Mesothelial cell of epicardium (in vitro differentiated cells): ENCODE measurements at places on chromosomes 3 and 15. TPM values are rescaled to one million over a fixed set of nuclear protein-coding genes. Genes with fewer than 3 reads are reported as not detected.

TM4SF4 gene
- 0.34 to 1.8 TPM (median 1.4 TPM) in 3 replicates for total RNA-seq

GRCh38 chr3:133376810-133377209 is 23.0 kb upstream of the BFSP2 start:
- no peak for DNase-seq

DNA sequence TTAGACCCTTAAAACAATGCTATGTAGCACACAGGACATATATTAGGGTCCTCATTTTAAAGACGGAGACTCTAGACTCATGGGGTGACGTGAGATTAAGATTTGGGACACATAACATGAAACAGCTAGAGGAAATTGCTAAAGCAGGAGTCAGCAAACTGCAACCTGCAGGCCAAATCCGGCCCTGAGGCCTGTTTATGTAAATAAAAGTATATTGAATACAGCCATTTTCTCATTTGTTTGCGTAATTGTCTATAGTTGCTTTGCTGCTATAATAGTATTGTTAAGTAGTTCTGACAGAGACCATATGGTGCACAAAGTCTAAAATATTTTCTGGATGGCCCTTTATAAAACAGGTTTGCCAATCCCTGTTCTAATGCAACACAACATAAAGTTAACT is 115.5 kb downstream of the TMCO5A start:
- DNase-seq = no peak

TLR9 gene
- 0.16 to 0.23 TPM in 2 of 3 replicates, not detected in the other for total RNA-seq

DNA sequence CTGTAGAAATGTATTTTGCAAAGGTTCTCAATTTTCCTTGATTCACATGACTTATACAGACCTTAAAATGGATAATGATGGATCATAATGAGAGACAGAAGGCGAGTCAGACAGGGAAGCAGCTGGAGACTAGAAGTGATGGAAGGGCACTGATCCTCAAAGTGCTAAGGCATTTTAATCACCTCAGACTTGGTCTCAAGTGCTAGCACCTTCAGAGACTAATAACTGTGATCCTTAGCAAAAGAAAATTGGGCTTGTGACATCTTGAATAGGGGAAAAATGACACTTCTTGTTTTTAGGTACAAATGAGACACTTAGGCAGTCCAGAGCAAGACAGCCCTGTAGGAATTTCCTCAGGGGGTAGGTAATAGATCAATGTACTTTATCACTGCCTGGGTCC is 1011.7 kb downstream of the SQOR start:
- no peak for DNase-seq

- no peak for DNase-seq
Measured at GRCh38 chr3:8491271-8492144, 10.1 kb upstream of the LMCD1 start.
